Activated gamma-delta T cell (primary cell): ENCODE measurements at places on chromosomes 13 and 19.

- DNase-seq, result no peak
Measured at GRCh38 chr19:9431475-9431874, 3.9 kb downstream of the ZNF266 start.

GRCh38 chr13:109416001-109416400 lies 370.4 kb downstream of the IRS2 start:
- no peak for DNase-seq

- no peak for DNase-seq
Measured at GRCh38 chr13:21671620-21672286, 880 bp downstream of the FGF9 start.

- no peak for DNase-seq
Measured at GRCh38 chr19:33063356-33063752, 1.3 kb downstream of the RHPN2 start.

GRCh38 chr13:79566118-79566517 lies 85.2 kb downstream of the NDFIP2 start:
- DNase-seq, result no peak

DNA sequence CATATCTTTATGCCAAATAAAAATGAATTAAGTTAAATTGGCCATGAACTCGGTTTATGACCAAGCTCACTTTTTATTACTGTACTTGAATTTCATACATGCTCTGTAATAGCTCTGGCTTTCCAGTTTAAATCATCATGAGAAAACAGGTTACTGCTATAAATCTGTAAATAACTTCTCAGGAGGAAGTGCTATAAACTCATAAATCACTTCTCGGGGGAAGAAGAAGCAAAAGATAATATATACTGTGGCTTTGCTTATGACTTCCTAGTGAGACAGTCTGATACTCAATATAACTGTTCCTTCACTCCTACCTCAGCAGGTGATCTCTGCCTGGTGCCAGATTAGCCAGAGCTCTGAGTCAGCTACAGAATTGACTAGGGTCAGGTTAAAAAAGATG lies 12.5 kb downstream of the SUPT20H start:
- DNase-seq, result no peak

DNA sequence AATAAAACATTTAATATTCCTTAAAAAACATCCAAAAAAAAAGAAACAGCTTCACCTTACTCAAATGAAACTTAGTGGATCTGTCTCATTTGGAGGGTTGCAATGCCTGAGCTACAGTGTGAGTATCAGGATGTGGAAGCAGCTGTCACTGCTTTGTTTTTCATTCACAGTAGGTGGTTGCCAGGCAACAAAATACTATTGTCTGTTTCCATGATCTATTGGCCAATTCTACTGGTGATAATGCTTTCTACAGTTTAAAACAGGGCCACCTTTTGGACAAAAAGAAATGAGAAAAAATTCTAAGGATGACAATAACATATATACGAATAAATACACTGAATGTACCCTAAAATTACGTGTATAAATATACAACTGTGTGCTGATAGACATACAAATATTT lies 3.0 kb downstream of the ENOX1 start:
- no peak for DNase-seq

- DNase-seq, result no peak
Measured at GRCh38 chr19:58338825-58339558, 12.2 kb downstream of the ZSCAN22 start.

DNA sequence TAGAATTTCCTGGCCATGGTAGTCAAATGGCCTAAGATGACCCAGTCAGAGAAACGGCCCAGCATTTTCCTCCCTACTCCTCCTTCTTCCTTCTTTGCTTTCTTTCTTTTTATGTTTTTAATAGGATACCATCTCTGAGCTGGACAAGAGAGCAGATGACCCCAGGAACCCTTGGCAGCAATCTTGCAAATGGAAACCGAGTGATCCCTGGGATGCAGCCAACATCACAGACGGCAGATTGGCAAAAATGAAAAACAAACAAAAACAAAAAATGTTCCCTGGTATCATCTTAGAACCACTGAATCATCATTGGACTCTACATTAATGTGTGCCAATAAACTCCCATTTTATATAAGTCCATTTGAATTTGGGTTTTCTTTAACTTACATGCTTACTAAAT lies 424.4 kb downstream of the FGF14 start:
- DNase-seq, result no peak

GRCh38 chr19:45507872-45508416 lies 665 bp downstream of the VASP start:
- no peak for DNase-seq

GRCh38 chr13:101845245-101846020 lies 393.0 kb downstream of the ITGBL1 start:
- DNase-seq, result no peak

GRCh38 chr13:35524171-35524570 lies 47.7 kb upstream of the MAB21L1 start:
- no peak for DNase-seq

DNA sequence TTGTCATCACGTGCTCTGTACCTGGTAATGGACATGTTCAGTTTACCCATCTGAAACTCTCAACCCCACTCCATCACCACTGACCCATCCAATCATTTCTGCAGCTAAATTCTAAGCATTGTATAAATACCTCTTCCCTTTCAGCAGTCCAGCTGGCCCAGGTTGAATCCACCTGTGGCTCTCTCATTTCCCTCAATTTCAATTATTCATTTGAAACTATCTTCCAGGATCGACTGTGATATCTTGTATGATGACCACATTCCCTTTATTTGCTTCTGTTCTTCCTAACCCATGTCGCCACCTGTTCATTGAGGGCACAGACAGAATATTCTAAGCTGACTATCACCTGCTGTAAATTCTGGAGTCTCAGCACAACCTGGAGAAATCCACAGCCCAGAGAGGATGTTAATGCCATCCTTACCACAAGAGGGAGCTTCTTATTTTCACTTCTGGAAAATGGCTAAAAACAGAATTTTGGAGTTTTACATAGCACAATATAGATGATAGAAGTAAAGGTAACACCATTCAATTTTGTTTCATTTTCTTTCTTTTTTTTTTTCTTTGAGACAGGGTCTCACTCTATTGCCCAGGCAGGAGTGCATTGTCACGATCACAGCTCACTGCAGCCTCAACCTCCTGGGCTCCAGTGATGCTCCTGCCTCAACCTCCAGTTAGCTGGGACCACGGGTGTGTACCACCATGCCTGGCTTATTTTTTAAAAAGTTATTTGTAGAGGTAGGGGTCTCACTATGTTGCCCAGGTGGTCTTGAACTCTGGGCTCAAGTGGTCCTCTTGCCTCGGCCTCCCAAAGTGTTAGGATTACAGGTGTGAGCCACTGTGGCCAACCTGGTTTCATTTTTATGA lies 38.6 kb downstream of the ZNF823 start:
- no peak for DNase-seq

DNA sequence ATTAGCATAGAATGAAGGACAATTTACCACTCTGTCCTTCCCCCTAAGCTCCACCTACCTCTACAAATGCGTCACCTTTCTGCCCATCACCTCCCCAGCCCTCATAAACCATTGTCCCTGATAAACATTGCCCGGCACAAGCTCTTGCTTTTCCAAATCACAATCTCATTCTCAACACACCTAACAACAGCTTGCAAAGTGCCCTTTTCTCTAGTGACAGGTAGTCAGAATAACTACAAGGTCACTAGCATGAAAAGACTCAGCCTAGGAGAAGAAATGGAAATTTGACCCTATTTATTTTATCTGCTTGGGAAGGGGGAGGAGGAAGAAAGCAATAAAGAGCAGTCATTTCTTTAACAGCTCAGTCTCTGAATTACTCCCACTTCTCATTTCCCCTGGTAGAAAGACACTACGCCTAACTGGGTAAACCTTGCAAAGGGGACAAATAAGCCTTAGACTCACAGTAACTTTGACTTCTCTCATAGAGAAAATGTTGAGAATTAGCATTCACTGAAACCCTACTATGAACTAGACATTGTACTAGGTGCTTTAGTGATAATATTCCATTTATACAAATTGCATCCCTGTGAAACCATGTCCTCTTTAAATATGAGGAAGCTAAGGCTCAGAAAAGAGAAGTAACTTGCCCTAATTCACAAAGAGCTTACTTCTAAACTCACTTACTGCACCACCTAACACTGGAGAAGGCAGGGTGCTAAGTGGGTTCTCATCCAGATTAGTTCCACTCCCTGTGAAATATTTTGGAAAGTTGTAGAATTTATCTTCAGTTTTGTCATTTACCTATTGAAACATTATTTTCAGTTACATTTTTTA lies 116.2 kb upstream of the FNDC3A start:
- DNase-seq, result no peak

DNA sequence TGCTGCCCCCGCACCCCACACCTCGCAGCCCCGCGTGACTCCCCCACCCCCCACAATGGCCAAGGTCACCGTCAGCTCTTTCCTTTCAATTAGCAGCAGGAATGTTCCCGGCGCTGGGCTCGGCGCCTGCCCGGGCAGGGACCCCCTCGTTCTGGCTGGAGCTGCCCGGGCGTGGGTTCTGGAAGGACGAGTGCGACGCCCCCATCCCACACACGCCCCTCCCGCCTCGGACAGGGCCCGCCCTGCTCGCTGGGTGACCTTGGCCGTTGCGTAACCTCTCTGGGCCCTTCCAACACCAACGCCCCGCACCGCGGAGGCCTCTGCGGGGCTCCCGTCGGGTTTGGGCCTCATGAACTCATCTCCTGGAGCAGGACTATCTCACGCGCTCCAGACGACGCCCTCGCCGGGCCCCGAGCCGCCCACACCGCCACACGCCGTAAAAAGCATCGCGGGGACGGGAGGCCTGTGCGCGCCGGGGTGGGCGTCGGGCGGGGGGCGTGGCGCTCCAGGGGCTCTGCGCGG lies 10.3 kb downstream of the PALM start:
- no peak for DNase-seq

- no peak for DNase-seq
Measured at GRCh38 chr19:45200568-45200967, 22.0 kb downstream of the BLOC1S3 start.

GRCh38 chr19:41871573-41872383 lies 5.3 kb upstream of the CD79A start:
- DNase-seq, result peak; percentile 29

DNA sequence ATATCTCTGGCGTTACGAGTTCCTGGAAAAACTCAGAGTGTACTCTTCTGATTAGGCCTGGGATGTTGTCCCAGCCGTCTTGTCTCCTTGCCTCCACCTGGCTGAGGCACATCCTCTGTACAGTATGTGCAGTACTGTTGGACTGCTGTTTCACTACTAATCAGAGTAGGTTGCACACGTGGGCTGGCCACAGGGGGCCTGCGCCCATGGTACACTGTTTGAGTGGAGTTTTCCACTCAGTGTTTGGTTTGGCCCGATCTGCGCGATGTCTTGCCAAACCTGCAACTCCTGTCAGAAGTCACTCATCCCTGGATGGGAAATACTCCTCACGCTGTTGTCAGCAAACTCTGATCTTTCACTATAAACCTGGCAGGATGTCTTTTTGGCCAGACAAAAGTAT lies 189.6 kb upstream of the CSNK1A1L start:
- no peak for DNase-seq

- DNase-seq, result no peak
Measured at GRCh38 chr13:98374750-98375149, 197.7 kb upstream of the RNF113B start.
